CD4-positive, alpha-beta T cell (primary cell): ENCODE measurements at places on chromosomes 4 and X. TPM values are rescaled to one million over a fixed set of nuclear protein-coding genes. Genes with fewer than 3 reads are reported as not detected.

- DNase-seq: no peak
Measured at GRCh38 chr4:180932370-180933001, 1310.7 kb upstream of the TENM3 start.

DNA sequence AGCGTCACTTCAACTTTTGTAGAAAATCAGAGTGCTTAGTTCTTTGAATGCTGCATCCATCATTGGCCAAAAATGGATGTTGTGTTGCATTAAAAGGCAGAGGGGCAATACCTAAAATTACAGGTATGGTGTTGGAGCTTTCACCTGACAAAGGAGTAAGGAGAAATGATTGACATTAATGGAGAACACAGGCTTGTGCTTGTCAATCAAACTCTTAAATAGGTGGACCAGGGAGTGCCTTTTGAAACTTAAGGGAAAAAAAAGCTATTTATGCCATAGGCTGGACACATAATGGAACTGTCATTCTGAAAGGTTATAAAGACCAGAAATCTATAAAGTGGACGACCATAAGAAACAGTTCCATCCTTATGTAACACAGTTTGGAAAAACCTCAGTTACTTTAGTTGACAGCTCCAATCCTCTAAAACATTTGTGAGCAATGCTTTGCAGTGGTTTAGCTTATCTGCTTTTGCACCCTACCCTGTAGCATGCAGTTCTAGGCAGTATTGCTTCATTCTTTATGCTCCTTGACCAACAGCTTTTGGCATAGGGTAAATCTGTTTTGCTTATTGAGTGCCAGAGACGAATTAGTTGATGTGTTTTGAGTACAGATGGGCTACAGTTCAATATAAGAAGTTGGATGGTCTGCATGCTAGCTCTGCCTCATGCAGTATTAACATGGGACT lies 2.4 kb downstream of the HADH start:
- no peak for DNase-seq

- DNase-seq: no peak
Measured at GRCh38 chrX:78708262-78708661, 39.3 kb upstream of the LPAR4 start.

DNA sequence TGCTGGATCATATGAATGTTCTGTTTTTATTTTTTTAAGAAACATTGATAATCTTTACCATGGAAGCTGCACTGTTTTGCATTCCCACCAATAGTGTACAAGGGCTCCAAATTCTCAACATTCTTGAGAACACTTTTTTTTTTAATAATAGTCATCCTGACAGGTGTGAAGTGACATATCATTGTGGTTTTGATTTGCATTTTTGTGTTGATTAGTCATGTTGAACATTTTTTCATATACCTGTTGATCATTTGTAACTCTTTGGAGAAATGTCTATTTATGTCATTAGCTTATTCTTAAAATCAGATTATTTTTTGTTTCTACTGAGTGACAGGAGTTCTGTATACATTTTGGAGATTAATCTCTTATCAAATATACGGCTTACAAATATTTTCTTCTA lies 408.5 kb downstream of the GLUD2 start:
- no peak for DNase-seq

GRCh38 chrX:107551546-107551945 lies 76.8 kb upstream of the PRPS1 start:
- DNase-seq: no peak

GRCh38 chr4:20684852-20685763 lies 15.2 kb upstream of the PACRGL start:
- DNase-seq: peak; percentile 42

- no peak for DNase-seq
Measured at GRCh38 chr4:31598639-31599038, 878.5 kb downstream of the PCDH7 start.

GRCh38 chrX:116111497-116111896 lies 59.0 kb upstream of the AGTR2 start:
- DNase-seq: no peak

GRCh38 chr4:151184523-151185458 lies 85.4 kb downstream of the RPS3A start:
- no peak for DNase-seq

- DNase-seq: no peak
Measured at GRCh38 chr4:87545052-87545451, 15.9 kb upstream of the SPARCL1 start.

DNA sequence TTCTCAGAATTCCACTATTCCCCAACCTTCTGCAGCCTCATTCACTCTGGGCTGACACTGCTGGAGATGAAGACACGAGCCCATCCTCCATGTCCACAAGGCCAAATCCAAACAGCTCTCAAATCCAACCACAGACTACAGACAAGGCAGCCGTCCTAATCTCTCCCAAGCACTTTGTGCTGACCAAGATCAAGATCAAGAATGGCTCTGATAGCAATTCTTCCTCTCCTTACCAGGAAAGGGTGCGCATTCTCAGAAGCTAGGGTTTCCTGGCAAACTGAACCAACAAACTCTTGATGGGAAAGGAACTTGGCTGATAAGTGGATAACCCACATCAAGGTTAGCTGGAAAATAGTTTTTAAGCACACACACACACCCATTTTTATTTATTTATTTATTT lies 26.5 kb downstream of the RELL1 start:
- DNase-seq: no peak

GRCh38 chr4:145907812-145908211 lies 30.8 kb downstream of the ZNF827 start:
- no peak for DNase-seq

- no peak for DNase-seq
Measured at GRCh38 chr4:113824396-113824795, 62.9 kb upstream of the CAMK2D start.

- no peak for DNase-seq
Measured at GRCh38 chrX:123425904-123426303, 241.8 kb downstream of the GRIA3 start.

DNA sequence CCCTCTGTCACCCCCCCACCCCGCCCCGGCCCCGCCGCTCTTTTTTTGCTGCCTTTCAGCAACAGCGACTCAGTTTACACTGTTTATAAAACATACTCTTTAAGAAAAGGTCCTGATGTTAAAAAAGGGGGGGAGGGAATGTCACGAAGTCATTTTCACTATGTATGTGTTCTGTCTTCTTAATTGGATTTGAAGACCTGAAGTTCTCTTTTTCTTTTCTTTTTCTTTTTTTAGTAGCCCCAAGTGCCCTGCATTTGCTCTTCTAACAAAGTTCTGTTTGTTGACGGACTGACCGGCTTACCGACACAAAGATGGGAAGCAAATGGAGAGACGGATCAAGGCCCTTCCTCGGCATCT lies 2.5 kb upstream of the CITED1 start:
- DNase-seq: no peak

GRCh38 chr4:81030061-81030980 lies at the start of gene BMP3:
TSS of gene BMP3 (plus strand) at chr4:81030708. CDS start at chr4:81031285, 577 bp downstream.
- no peak for DNase-seq

GRCh38 chrX:19875050-19875431 lies 12.4 kb downstream of the SH3KBP1 start:
- DNase-seq: no peak

DNA sequence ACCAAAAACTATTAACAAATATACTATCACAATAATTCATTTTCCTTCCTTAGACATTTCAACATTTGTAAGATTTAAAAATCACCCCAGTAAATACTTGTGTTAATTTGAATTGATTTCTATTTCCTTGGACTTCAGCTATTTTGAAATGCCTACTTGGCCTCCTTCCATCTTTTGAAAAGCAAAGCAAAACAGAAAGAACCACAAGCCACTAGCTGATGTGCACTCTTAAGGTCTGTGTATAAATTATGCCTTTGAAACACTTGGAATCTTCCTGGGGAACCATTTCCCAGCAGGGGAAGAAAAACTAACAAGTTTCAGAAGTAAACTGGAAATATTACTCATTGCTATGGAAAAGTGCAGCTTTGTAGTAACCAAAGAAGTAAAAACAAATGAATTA lies 139.8 kb downstream of the CLCN4 start:
- DNase-seq: no peak

- DNase-seq: no peak
Measured at GRCh38 chr4:13968723-13969122, 341.2 kb upstream of the BOD1L1 start.

DNA sequence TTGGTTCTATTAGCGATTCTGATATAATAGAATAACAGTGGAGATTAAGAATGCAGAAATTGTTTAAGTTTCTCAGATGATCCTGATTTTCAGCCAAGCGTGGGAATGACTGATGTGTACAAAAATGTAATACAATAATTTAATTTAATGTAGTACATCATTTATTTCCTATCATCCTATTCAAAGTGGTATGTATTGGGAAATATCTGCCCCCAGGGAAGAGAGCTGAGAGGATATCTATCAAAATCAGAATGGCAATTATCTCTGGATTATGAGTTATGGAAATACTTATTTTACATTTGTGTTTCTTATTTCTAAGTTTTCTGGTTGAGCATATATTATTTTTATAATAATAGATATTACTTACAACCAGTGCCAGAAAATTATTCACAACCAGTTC lies 3.9 kb downstream of the FABP2 start:
- DNase-seq: no peak

DNA sequence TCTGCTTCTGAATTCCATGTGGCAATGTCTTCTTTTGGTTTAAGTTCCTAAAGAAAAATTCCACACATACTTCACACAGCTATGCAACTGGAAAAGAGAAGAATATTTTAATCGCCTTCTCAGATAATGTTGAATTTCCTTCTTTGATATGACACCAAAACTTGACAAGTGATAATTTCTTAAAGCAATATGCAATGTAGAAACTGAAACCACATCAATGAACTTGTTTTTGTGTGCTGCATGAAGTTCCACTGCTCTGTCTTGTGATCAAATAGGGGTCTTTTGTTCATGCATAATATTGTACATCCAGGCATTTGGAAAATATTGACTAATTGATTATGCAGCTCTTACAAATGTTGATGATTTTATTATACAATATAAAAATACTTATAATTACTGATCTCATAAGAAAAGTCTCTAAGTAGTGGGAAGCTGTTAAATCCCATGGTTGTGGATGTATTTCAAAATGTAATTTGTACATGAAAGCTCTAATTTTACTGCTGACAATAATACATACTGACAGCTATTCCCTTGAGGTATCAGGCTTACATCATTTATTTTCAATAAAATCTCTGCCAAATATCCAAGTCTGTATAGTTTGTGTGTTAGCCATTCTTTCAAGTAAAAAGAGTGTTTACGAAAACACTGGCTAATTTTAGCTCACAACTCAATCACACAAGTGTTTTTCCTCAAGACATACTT lies 56.5 kb downstream of the AGA start:
- no peak for DNase-seq

DNA sequence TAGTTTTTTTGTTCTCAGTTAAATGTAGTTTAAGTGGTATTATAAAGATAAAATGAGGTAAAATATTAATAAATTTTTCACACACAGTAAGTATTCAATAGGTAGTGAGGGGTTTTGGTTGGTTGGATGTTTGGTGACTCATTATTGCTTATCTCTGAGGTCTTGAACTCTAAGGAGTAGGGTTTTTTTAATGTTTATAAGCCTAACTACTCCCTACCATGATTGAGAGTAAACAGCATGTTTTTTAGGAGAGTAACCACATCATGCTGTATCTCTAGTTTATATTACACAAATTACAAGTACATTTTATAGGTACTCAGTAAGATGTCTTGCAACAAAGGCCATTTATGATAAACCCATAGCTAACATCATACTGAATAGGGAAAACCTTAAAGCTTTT lies 181.6 kb downstream of the MAPK10 start:
- no peak for DNase-seq

- no peak for DNase-seq
Measured at GRCh38 chr4:159433337-159433736, 330.5 kb downstream of the RAPGEF2 start.

GRCh38 chr4:5730993-5731990 lies 20.3 kb downstream of the EVC start:
- no peak for DNase-seq

DNA sequence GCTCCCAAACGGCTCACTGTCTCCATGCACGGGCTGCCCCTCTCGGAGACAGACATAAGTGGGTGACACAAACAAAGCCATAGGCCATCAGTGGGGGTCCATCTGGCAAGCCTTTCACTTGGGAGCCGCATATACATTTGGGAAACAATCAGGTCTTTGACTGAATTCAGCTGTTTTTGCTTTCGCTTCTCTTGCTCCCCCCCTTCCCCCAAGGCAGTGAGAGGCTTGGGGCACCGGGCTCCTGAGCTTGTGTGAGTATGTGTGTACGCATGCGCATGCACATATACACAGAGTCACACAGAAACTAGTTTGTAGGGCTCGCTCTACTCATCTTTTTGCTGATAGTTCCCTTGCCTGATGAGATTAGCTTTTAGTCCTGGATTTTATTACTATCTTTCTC lies 284.4 kb downstream of the AFF2 start:
- no peak for DNase-seq

GRCh38 chrX:25084446-25084845 lies 68.7 kb upstream of the ARX start:
- no peak for DNase-seq

DNA sequence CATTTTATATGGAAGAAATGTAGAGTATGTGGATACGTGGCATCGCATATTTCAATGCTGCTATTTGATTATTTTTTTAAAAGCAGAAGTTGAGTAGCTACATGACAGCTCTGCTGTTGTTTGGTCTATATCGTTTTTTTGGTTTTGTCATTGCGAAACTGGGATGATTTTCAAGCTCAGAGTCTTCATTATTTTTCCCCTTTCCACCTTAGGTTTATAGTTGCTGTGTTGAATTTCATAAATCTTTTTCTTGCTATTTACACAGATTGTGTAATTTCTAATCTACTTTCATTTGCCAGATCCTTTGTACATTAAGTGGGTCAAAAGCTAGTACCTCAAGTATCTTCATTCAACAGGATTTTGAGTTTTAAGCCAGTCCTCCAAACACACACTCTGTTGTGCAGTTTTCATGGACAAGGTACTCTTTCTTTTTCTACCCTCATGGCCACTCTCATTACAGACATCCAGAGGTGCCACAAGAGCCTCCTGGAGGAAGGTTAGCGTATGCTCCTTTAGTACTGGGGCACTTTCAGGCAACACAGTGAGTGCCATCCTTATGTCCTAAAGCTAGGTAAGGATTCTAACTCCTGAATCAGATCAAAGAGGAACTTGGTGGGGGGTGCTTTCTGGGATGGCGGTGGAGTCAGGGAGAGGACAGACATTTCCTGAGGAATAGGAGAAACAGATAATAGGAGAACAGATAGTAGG lies 123.2 kb downstream of the FHIP1A start:
- no peak for DNase-seq

PPEF2 gene
- total RNA-seq: 0.49 TPM

DGKK gene
- total RNA-seq: not detected

PLS3 gene
- 0.45 TPM for total RNA-seq

HSD17B10 gene
- total RNA-seq: 27.0 TPM

RBM47 gene
- 0.92 TPM for total RNA-seq

MAGEB10 gene
- total RNA-seq: not detected

SUPT20HL1 gene
- total RNA-seq: not detected

BEX2 gene
- 49.3 TPM for total RNA-seq
